ENCODE measurements at places on chromosomes 16 and 17.

DNA sequence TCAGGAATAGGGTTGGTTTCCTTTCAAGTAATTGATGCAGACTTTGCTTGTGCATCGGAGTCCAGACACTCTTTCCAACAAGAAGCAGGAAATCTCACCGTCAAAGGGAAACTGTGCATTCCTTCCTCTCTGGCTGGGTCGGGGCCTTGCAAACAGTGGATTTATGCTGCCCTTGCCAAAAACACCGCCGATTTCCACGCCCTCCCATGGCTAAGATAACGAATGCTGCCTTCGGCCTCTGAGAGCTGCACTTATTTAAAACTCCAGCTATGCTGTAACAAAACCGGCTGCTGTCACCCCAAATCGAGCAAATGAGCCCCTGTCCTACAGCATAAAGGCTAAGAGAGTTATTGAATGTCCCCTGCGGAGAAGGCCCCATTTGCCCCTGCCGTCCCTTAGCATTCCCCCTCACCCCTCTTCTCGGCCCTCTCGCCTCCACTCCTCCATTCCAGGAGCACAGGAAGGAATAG, 275.5 kb upstream of the IRX5 start:
- no peak for DNase-seq

GRCh38 chr16:5590416-5590815, 492.8 kb upstream of the EEF2KMT start:
- DNase-seq: no peak

GRCh38 chr17:41860254-41860931, 4.8 kb downstream of the KLHL11 start:
- DNase-seq: no peak

- no peak for DNase-seq
Observed at GRCh38 chr17:56823848-56824247, 9.9 kb downstream of the C17orf67 start.

DNA sequence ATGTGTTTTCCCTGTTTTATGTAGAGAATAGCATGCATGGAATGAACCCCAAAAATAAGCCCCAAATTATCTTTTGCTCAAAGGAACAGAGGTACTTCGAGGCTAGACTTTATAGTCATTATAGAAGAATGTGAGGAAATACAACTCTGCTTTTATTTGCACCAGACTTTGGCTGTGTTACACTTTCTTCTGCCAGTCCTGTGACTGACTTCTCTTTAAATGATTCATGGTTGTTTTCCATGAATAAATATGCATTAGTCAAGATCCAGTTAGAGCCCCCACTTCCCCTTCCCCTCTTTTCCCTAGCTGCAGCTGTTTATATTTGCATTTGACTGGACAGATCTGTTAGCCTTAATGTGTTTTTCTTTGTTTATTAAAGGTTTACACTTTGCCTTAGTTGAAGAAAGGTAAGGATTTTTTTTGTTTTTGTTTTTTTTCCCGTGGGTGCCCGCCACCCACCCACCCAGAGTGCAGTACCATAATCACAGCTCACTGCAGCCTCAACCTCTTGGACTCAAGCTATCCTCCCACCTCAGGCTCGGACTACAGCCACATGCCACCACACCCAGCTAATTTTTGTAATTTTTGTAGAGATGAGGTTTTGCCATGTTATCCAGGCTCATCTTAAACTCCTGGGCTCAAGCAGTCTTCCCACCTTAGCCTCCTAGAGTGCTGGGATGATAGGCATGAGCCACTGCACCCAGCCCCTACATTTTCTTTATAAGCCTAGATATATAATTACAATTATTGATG, 152.6 kb downstream of the CYB561 start:
- no peak for DNase-seq

GRCh38 chr17:65121916-65122806, 15.0 kb upstream of the RGS9 start:
- DNase-seq: no peak

DNA sequence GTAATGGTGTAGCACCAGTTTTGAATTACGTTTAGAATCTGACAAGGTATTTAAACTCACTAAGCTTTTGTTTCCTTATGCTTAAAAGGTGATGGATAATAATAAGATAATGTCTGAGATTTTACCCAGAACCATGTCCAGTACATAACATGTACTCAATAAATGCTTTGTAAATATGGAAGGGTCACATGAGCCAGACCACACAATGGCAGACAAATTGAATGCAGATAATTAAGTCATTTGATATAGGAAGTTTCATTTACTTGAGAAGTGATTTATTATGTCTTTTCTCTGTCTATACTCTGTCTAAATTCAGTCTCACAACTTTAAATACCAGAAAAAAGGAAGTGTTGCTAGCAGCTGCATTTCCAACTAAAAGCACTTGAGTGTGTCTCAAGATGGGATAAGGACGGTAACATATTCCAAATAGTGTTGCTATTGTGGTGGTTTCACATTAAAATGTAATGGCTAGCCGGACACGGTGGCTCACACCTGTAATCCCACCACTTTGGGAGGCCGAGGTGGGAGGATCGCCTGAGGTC, 52.5 kb upstream of the DHX40 start:
- DNase-seq: no peak

DNA sequence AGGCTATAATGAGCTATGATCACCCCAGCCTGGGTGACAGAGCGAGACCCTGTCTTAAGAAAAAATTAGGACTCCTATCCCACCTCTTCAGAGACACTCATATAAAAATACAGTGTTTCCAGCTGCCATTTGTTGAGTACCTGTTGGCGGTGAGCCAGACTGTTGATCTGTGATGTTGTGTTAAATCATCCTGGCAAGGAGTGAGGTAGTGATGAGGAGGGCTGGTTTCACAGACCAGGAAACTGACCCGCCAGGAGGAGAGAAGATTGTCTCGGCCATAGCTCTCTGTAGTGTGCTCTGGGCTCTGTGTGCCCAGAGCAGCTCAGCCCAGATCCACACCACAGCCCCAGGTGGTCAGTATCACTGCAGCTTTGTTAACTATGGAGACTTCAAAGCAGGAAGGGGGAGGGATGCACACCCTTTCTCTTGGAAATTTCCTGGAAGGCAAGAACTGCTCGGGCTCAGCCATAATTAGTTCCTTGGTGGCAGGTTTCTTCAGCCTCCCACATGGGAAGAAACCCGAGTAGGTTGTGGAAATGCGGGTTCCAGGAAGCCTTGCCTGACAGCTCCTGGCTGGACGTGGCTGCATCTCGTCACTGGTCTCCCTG, 343.0 kb downstream of the SNX29 start:
- no peak for DNase-seq

DNA sequence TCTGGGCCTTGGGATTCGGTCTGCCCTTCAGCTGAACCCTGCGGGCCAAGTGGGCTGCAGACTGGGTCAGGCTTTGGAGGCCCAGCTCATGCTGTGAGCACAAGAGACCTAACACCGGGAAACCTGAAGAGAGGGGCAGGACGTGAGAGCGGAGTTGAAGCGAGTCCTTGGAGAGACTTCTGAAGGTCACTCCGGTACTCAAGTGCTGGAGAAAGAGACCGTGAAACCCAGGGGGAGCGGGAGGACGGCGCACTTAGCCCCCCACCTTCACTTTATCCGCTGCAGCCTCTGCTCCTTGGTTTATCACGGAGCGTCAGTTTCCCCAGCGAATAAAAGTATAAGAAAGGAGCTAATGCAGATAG, 361 bp downstream of the UQCRC2 start:
- DNase-seq: no peak

DNA sequence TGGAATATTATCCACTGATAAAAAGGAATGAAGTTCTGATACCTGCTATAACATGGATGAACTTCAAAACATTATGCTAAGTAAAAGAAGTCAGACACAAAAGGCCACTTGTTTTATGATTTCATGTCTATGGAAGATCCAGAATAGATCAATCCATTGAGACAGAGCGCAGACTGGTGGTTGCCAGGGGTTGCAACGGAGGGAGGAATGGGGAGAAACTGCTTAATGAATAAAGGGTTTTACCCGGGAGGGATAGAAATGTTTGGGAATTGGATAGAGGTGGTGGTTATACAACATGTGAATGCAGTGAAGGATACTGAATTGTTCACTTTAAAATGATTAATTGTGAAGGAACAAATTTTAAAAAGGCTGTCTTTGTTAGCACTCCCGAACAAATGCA, 30.2 kb downstream of the WDR59 start:
- peak; percentile 29 for DNase-seq

GRCh38 chr16:52251495-52251894, 295.4 kb downstream of the TOX3 start:
- no peak for DNase-seq

GRCh38 chr17:72710202-72710601, 382.3 kb downstream of the SLC39A11 start:
- DNase-seq: no peak

- peak; percentile 14 for DNase-seq
Observed at GRCh38 chr17:8832711-8833352, 33.7 kb upstream of the MFSD6L start.

DNA sequence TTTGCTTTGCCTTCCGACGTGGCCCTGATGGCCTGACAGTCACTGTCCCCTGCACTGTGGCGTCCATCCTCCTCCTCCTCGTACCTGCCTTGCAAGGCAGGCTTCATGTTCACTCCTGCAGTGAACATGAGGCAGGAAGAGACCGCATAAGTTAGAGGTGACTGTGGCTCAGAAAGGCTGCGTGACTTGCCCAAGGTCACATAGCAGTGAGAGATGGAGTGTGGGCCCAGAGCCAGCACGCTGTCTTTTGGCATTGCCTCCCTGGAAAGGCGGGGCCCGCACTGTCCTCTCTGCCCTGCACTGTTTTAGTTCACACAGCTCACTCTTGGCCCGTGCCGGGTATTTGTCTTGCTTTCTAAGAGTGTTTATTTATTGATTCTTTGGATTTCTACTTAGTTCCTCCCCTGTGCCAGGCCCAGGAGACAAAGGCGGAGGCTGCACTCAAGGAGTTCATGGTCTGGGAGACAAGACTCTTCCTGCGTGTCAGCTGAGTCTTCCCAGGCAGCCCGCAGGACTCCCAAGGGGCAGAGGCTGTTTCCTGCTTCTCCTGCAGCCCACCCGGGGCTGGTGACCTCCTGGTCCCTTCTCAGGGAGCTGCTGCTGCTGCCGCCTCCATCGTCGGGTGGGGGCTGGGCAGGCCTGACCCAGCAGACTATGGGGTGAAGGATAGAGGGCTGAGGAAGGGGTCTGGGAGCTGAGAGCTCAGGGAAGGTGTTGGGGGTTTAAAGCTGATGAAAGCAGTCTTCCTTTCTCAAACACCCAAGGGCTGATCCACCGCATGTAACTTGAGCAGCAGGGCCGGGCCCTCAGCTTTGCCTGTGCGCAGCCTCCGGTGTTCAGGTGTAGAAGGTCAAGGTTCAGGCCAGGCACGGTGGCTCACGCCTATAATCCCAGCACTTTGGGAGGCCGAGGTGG, 12.7 kb downstream of the CYGB start:
- no peak for DNase-seq

GRCh38 chr17:81379523-81379942, 15.7 kb upstream of the BAHCC1 start:
- DNase-seq: no peak

DNA sequence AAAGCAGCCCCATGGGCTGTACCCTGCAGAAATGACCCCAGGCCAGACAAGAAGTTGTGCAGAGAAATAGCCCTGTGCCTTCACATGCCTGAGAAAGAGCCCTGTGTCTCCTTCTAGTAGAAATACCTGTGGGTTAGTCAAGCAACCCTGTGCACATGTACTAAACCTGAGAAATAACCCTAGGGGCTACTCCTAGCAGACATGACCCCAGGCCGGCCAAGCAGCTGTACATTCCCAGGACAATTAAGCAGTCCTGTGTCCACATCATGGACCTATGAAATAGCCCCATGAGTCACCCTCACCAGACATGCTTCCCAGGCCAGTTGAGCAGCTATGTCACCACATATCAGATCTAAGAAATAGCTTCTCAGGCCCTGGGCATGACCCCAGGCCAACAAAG, 519.7 kb upstream of the CA10 start:
- DNase-seq: no peak

GRCh38 chr17:8991514-8992285, 26.2 kb upstream of the PIK3R5 start:
- peak; percentile 43 for DNase-seq

- no peak for DNase-seq
Observed at GRCh38 chr17:15112846-15113617, 152.1 kb downstream of the PMP22 start.

GRCh38 chr17:12591021-12591735, 74.5 kb upstream of the MYOCD start:
- no peak for DNase-seq

- DNase-seq: no peak
Observed at GRCh38 chr17:57552114-57552624, 192.9 kb downstream of the CCDC182 start.

DNA sequence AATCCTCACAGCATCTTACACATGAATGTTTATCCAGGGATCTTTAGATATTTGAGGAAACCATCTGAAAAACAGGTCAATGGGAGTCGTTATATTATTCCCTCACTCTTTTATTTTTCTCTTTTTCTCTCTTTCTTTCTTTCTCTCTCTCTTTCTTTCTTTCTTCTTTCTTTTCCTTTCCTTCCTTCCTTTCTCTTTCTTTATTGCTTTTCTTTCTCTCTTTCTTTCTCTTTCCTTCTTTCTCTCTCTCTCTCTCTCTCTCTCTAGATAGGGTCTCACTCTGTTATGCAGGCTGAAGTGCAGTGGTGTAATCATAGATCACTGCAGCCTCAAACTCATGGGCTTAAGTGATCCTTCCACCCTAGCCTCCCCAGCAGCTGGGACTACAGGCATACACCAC, 20.3 kb upstream of the OR4D1 start:
- DNase-seq: no peak

DNA sequence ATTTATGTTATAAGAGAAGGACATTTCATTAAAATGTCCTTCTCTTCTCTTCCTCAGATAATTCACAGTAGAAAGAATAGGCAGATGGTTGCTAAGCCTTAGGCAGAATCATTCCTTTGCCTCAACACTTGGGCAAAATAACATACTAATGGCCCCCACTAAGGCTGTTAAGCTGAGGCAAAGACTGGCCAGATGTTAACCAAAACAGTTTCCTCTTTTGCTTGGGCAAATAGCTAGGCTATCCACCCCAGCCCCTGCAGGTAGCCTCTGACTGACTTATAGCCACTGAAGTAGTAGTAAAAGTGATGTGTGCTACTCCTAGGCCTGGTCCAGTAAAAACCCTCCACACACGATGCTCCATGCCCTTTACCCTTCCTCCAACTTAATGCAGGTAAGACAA, 55.2 kb downstream of the SPAG9 start:
- DNase-seq: no peak

GRCh38 chr17:79320331-79320730, 245.7 kb downstream of the ENGASE start:
- DNase-seq: no peak

DNA sequence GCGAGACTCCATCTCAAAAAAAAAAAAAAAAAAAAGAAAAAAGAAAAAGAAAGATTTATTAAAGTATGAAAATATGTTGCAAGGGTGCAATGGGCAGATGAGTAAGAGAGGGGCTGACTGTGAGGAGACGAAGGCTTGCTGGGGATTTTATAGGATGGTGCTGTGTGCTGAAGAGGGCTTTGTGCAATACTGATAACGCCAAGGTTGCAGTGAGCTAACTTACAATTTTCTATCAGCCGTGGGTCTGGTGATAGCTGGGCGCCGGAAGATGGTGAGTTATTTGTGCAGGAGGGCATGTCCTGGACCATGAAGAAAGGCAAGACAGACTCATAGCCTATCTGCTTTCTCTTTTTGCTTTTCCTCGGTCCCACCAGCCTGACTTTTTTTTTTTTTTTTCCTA, 281.1 kb downstream of the MAP2K6 start:
- no peak for DNase-seq

GRCh38 chr16:78738557-78738956, 639.1 kb downstream of the WWOX start:
- DNase-seq: no peak

Measured in hematopoietic multipotent progenitor cell treated with erythropoietin and hydrocortisone succinate and interleukin-3 and kit ligand, for 15 days (in vitro differentiated cells).